ENCODE measurements at places on chromosomes 1 and 21. TPM values are rescaled to one million over a fixed set of nuclear protein-coding genes. Genes with fewer than 3 reads are reported as not detected.

CSMD2 gene
- total RNA-seq, result under 0.01 TPM

CTTNBP2NL gene
- 16.9 TPM for total RNA-seq

CACNA1S gene
- total RNA-seq, result not detected

F13B gene
- total RNA-seq, result under 0.01 TPM

- no peak for DNase-seq
Observed at GRCh38 chr21:44407493-44407892, 47.8 kb upstream of the LRRC3 start.

GRCh38 chr21:37874481-37874880 lies 41.8 kb downstream of the KCNJ6 start:
- DNase-seq, result no peak

DNA sequence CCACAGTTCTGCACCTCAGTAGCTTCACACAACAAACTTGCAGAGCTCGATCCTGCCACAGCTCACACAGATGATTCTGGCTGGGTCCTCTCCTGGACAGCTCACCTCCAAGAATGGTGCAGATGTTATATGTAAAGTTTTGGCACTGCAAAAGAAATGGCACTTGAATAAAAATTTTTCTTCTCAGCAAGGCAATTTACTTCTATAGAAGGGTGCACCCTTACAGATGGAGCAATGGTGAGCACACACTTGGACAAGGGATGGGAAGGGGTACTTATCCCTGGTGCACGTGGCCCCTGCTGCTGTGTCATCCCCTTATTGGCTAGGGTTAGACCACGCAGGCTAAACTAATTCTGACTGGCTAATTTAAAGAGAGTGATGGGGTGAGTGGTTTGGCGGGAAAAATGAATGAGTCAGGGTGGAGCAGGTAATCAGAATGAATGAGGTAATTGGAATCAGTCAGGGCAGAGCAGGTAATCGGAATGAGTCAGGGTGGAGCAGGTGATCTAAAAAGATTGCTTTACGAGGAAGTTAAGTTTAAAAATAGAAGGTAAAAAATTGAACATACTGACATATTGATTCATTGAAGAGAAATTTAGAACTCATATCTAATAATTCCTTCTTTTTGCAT lies 12.0 kb upstream of the AADACL3 start:
- no peak for DNase-seq

GRCh38 chr21:39531064-39531463 lies 79.3 kb downstream of the SH3BGR start:
- DNase-seq, result no peak

DNA sequence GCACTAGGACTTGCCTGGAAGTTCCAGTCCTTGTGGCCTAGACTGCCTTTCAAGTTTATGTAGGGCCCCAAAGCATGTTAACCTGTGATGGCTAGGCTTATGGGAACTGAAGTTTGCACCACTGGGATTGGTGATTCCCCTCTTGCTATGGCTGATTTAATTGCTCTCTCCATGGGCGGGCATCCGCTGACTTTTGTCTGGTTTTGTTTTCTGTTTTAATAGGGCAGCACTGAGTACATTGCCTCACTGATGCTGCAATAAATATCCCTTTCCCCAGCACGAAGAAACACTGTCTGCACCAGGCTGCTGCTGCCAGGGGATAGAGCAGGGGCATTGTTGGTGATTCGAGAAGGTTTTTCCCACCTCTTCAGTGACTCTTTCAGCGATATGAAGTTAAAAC lies 73.3 kb upstream of the PDE4B start:
- DNase-seq, result no peak

DNA sequence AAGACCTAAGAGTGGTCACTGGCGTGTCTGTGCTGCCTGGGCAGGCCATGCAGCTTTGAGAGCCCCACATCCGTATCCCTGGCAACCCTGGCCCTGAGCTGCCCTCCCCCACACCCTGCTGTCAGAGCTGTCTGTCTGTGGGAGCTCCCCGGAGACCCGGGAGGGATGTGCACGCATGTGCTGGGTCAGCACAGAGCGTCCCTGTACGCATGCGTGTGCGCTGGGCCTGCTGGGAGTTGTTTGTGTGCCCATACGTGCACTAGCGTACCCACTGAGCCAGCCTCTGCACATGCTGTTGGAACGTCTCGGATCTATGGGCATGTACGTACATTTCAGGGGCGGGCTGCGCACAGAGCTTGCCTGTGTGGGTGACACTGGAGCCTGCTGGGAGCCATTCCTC lies 89.3 kb downstream of the EPHB2 start:
- no peak for DNase-seq

DNA sequence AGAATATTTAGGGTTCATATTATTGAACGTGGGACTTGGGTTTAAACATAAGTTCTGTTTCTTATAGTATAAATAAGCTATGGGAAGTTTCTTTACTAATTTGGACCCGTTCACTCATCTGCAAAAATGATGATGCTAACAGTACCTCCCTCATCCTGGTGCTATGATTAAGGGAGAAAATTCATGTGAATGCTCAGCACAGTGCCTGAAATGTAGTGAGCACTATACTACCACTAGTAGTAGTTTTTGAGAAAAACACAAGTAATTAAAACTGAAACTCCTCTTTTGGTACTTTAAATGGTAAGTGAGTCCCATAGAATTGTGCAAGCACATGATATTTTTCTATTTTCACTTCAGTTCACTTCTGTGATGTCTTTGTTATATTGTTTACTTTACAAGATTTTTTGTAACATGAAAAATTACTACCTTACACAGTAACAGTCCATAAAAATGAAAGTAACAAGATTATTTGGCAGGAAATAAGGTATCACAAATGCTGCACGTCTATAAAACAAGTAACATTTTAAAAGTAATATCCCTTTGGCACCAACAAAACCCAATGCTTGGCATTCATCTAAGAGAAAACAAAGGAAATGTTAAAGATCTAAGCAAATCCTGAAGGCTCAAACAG lies 11.3 kb upstream of the PTPRC start:
- DNase-seq, result no peak

DNA sequence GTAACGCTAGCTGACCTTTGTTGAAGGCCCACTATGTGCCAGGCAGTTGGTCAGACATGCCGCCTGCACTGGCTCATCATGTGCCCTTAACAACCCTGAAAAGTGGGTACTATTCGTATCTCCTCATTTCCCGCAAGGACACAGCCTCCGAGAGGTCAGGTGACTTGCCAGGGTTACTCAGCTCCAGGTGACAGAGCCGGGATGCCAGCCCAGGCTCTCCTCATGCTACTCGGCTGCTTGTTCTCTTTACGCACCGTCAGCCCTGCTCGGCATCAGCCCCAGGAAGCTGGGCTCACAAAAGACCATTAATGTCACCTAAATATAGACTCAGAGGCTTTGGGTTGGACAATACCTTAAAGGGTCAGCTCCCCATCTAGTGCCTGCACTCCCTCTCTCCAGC lies 29.0 kb downstream of the GRHL3 start:
- no peak for DNase-seq

All from lung microvascular endothelial cell (primary cell).